ENCODE measurements at places on chromosomes 4 and X.

- no peak for DNase-seq
These were observed 281.7 kb upstream of the PITX2 start for GRCh38 chr4:110904435-110905065.

DNA sequence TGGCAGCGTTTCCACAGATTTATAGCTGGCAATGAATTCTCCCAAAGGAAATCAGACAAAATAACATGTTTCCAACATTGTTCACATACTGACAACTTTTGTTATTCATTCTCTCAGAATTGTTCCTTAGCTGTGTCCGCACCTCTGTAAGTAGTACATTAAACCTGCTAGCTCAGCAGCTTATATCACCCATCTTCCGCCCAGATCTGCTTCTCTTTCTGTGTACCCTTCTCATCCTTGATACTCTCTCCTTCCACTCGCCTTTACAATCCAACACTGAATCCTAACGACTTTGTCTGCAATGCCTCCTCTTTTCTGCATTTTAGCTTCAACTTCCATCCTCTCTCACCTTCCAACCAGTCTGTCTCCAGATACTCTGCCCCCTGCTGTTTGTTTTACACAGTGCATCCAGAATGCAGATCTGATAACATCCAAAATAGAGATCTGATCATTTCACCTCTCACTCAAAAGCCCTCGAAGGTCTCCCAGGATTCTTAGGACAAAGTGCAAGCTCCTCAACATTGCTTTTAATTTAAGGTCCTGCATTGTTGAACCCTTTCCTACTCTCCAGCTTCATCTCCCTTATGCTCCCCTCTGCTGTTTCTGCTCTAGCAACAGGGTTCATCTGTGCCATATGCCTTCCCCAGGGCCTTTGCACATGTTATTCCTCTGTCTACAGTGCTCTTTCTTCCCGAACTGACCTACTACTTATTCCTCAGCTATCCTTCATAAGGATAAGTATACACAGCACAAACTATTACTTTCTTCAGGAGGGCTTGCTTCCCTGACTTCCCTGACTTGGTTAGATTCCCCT lies 67.3 kb upstream of the VBP1 start:
- no peak for DNase-seq

- DNase-seq = peak; percentile 55
These were observed at the start of gene ARHGAP10 for GRCh38 chr4:147731580-147732517. Gene ARHGAP10, plus strand, starts transcription at chr4:147732088. Its CDS starts 214 bp downstream, at chr4:147732302.

DNA sequence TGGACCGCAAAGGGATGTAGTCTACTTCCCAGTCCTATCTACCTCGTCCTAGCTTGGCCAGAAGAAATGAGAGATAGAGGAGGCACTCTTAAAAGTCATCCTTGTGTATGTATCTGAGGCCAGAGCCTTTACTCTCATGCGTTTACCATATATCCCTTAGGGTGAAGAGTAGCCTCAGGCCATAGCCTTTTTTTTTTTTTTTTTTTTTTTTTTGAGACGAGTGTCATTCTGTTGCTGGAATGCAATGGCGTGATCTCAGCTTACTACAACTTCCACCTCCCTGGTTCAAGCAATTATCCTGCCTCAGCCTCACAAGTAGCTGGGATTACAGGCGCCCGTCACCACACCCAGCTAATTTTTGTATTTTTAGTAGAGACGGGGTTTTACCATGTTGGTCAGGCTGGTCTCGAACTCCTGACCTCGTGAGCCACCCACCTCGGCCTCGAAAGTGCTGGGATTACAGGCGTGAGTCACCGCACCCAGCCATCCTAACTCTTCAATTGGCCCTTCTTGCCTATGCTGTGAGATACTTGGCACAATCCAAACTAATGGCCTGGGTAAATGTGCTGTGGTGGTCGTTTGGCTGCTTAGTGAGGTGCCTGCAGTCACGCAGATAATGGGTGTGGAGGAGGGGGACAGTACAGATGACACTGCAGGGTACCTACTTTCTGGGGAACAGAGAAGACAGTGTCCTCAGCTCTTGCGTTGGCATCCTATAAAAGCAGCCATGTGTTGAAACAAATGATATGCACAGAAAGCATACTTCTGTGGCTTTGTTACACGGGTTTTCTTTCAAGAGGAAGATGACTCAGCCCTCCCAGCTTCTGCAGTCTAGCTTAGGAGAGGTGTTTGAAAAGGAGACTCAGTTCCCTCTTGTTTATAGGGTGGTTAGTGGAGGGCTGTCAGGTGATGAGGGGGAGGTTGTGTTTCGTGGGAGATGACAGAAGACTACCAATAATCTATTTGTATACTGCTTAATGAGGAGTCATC lies 10.4 kb upstream of the DGAT2L6 start:
- no peak for DNase-seq

- no peak for DNase-seq
These were observed 1.1 kb downstream of the AFF2 start for GRCh38 chrX:148501386-148502066.

DNA sequence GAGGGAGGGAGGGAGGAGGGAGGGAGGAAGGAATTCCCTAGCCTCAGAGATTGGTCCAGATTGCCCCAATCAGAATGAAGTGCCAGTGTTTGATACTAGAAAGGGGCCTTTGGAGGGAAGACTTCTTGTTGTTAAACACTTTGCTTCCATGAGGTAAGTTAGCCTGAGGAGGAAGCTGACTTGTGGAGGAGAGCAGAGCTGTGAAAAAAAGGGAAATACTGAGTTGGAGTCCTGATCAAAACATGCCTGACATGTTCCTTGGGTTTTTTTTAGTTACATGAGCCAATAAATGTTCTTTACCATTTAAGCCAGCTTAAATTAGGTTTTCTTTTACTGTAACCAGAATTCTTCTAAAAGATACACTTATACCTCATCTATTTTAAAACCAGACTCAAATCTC lies 57.6 kb downstream of the GSX2 start:
- no peak for DNase-seq

DNA sequence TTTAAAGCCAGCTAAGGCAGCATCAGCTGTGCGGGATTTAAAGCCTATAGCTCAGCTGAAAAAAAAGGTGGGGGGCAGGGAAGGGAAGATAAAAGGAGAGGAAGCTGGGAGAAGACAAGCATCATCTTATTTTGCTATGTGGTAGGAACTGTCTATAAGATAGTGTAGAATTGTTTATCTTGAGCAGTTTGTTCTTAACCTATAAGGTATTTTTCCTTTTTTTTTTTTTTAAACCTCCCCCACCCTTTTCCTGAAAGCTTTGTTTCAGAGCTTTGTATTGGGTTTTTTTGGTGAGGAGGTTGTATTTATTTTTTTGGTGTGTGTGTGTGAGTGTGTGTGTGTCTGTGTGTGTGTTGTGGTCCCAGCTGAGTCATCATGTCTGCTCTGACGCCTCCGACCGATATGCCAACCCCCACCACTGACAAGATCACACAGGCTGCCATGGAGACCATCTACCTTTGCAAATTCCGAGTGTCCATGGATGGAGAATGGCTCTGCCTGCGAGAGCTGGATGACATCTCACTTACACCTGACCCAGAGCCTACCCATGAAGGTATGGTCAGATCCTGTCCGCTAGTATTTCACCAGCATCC lies 531 bp downstream of the RUFY3 start:
- DNase-seq = peak; percentile 18

DNA sequence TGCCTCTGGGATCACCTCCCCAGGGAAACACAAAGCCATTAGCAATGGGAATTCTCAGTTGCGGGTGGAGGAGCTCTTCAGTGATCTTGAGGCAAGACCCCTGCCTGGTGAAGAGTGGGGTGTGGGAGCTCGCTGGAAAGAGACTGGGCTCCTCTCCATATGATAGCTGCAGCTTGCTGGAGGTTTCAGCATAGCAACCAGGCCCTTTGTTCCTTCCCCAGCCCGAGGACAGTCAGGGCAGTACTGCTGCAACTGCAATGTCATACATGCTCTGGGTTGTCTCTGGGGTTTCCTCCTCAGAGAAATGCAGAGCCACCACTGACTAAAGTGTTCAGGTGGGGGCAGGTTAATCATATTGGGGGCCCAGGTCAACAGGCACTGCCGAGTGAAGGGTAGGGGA lies 81.3 kb downstream of the ARHGAP24 start:
- no peak for DNase-seq

GRCh38 chrX:19179389-19179788 lies 57.1 kb upstream of the ADGRG2 start:
- DNase-seq = no peak

- DNase-seq = peak; percentile 23
These were observed 579.2 kb downstream of the BCOR start for GRCh38 chrX:39518476-39519029.

DNA sequence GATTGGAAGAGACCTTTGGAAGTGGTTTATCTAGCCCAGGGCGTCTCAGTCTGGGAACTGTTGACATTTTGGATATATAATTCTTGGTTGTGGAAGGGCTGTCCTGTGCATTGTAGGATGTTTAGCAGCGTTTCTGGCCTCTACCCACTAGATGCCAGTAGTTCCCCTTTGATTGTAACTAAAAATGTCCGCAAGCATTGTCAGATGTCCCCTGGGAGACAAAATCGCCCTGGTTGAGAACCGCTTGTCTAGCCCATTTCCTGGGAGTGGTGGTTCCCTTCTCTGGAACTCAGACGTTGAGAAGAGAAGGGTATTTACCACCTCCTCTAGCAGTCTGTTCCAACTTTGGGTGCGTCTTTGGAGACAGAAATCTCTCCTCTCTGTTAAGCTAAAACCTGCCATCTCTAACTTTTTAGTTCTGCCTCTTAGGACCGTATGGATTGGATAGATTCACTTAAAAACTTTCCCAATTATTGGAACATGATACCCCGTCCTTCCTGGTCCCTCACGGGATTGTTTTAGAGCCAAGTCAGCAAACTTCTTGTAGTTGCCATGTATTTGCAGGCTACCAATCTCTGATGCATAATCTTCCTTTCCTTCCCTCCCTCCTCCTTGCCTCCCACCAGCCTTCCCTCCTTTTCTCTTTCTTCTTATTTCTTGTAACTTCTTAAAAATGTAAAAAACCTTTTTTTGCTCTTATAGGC lies 13.9 kb downstream of the TMEM165 start:
- DNase-seq = no peak

GRCh38 chrX:105116486-105116885 lies 104.0 kb downstream of the TEX13A start:
- DNase-seq = no peak

DNA sequence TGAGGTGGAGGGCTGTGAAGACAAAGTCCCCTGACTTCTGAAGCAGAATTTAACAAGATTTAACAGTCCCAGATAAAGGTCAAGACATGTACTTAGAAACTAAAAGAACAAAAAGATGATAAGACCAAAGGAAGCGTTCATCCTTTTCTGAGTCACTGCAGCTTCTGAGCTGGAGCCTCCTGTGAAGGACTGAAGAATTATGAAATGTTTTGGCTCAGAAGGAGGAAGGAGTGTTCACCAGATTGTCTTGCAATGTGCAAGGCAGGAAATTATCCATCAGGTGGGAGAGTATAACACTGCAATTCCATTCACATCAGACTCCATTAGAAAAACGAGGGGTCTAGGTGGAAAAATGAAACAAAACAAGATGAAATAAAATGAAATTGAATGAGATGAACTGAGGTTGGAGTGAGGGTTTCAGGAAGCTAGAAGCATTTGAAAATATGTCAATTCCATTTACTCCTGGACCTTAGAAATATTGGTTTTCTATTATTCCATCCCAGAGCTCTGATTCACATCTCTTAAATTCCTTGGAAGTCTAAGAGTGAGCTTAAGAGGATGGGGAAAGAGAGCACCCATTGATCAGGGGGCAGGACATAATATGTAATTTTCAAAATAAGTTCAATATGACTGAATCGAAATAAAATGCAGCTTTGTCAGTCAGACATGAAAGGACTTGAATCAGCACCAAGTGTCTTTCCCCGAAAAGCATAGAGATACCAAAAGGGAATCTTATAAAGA lies 186.1 kb upstream of the LNX1 start:
- DNase-seq = no peak

GRCh38 chr4:139242511-139243051 lies 37.4 kb downstream of the MGARP start:
- no peak for DNase-seq

GRCh38 chr4:11194431-11194830 lies 234.3 kb downstream of the HS3ST1 start:
- DNase-seq = no peak

DNA sequence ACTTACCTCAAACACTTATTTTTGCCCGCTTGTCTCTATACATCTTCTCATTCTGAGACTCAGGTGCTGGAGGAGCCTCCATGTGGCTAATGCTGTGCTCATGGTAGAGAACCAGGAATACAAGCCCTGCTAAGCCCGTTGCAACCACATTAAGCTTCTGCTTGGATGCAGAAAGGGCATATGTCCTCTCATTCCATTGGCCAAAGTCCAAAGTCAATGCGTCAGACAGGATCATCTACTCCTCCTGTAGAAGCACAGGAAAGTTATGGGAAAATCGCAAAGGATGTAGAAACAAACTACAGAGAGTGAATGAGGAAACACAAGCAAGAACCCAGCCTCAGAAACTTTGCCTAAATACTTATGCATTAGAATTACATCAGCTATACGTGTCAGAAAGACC lies 124.5 kb upstream of the AGA start:
- no peak for DNase-seq

DNA sequence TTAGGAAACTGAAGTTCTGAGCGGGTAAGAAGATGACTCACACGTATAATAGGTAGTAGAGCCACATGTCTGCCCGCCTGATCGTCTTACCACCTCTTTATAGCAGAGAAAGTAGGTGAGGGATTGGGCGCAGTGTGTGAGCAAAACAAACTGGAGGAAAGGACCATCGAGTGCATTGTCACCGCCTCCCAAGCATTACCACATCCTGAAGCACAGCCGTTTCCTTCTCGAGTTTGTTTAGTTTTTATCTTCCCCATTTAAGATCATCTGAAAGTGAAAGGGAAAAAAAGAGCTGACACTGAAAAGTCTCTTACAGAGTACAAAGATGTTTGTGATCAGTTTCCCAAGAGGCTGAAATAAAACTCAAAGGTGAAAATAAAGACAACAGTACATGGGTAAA lies 14.8 kb downstream of the PDK3 start:
- DNase-seq = no peak

GRCh38 chr4:121242188-121242750 lies 78.1 kb upstream of the TNIP3 start:
- DNase-seq = no peak

DNA sequence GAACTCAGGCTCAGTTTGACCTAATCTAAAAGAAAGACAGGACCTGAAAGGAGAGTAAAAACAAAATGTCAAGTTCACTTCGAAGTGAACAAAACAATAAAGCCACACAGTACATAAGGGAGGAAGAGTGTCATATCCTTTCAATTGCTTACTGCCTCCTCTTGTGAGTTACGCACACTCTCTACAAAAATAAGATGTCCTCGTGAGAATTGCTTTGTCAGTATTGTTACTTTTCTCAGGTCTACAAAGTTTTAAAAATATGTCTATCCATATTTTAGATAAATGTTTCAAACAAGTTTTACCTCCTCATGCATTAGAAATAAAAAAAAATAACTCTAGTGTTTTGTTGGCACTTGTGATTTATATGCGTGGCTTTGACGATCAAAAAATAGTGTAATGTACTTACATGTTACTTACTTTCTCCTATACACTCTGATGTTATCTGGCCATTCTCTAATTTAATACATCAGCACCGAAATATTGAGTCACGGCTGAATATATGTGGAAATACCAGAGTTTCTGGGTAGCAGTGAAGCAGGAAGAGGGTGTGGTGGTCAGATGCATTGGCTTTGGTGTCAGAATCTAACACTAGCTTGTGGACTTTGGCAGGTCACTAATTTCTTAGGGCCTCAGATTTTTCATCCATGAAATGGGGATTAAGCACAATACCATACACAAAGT lies 8.1 kb upstream of the MRPL1 start:
- no peak for DNase-seq

- no peak for DNase-seq
These were observed 59.5 kb downstream of the APBB2 start for GRCh38 chr4:41154814-41155177.

GRCh38 chr4:147195386-147195785 lies 249.7 kb upstream of the TTC29 start:
- DNase-seq = no peak
